ENCODE measurements at places on chromosomes 12 and 14.

DNA sequence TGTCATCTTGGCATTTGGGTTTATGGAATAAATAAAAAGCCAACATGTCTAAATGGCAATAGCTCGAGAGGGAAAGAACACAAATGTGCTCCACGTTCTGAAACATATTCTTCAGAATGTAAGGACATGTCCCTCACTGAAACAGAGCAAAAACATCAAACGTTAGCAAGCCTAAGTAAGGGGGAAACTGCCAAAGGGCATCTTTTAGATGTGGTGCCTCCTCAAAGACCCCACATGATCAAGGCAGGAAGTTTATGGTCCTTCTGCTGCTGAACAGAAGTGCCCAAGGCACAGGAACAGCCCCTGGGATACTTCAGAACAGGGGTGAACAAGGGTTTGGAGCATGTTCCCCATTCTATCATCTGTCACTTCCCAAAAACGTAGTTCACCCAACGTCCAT lies 227.0 kb downstream of the ANO2 start:
- no peak for DNase-seq

DNA sequence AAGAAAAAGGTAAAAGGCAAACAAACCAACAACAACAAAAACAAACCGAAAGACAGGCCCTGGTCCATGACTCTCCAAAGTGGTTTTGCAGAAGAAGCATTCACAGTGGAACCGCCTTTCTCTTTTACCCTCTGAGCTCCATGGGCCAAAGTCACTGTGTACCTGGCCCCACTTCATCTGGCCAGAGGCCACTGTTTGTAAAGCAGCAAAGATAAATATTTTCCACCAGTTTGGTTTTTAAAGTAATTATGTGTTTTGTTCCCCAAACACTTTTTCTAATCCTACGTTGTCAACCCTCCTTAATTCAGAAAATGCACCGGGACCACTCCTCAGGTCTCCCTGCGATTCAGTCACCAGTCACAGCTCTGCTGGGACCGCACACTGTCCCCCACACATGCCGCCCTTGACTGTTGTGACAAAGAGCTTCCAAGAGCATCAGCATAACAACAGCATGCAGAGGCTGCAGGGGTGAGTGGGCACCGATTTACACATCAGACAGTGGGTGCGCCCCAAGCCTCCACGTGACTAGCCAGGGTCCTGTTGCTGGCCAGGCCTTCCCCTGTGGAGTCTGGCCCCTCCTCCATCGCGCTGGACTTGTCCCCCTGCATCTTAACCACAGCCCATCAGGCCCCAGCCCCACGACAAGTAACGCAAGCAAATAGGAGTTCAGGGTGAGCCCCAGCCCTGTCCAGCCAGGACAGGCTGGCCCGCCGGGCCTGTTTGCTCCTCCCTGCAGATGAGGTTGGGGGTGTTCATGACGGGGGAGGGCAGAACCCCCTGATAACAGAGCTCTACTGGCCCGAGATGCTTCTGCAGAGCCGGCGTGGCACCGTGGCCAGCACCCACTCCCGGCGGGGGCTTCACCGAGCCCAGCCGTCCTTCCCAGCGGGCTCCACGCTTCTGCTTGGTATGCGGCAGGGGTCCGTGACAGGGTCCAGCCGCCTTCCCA lies 65.2 kb upstream of the DIO3 start:
- no peak for DNase-seq

- DNase-seq = no peak
Measured at GRCh38 chr14:31418440-31418839, 1.9 kb downstream of the HEATR5A start.

- DNase-seq = no peak
Measured at GRCh38 chr14:62626416-62626815, 418.8 kb downstream of the KCNH5 start.

GRCh38 chr12:70254846-70255245 lies 11.6 kb downstream of the CNOT2 start:
- no peak for DNase-seq

- DNase-seq = peak; percentile 69
Measured at GRCh38 chr14:56172571-56172971, 54.4 kb downstream of the PELI2 start.

DNA sequence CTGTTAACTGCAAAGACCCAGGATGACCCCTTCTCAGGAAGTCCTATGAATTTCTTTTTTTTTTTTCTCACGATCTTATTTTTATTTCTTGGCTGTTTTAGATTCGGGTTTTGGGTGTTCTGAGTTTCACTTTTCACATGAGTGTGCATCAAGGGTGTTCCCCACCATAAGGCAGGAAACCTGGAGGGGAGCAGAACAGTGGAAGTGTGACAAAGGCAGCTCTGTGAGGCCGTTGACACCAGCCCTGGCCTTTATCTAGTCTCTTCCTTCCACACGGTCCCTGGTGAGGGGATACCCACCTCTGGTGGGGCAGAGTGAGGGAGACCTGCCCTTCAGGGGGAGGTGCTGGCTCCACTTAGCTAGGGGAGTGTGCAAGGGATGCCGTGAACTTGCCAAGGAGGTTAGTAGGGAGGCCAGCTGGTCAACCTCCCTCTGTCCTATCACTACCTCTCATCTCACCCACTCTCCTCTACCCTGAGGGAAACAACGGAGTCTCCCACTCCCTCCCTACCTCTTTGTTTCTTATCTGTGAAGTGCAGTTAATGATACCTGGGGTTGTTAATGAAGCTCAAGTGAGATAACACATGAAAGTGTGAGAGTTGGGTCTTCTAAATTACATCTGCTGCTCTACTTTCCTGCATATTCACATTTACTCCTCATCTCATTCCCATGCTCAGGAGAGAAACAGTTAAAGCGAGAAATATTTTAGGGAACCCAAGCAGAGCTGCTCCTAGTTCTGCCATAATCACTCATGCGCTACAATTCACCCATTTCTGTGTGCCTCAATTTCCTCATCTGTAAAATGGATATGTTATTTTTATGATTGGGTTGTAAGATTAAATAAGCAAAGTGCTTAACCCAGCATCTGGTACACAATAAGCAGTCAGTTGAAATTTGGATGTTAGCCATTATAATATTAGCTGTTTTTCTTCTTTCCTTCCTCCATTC lies 4.4 kb upstream of the GALNT6 start:
- DNase-seq = no peak

DNA sequence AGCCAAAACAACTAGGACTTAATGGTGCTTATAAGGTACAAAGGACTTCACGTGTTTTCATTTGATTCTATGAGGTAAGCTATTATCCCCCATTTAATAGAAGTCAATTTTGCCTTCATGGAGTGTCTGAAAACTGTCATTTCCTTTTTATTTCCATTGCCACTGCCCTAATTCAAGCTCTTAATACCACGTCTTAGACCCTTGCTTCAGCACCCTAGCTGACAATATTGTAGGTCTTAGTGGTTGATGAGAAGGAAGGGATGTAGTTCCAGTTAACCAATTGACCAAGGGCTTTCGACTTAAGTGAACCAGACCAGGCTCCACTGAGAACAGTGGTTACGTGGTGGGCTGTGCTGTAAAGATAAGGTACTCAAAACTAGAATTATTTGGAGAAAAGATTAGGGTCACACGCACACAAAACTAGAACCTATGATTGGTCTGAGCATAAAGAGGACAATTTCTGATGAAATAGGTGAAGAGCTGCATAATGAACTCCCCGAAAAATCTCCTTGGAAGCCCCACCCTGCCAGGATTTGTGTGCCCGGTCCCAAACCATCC lies 9.6 kb upstream of the ASIC1 start:
- DNase-seq = no peak

- DNase-seq = no peak
Measured at GRCh38 chr14:38547961-38548490, 292.1 kb upstream of the CLEC14A start.

GRCh38 chr14:102389246-102389645 lies 26.5 kb downstream of the TECPR2 start:
- DNase-seq = no peak

- peak; percentile 95 for DNase-seq
Measured at GRCh38 chr14:81401420-81402122, 1.4 kb upstream of the STON2 start.

GRCh38 chr12:12282761-12283425 lies 16.0 kb upstream of the LRP6 start:
- DNase-seq = peak; percentile 59

- no peak for DNase-seq
Measured at GRCh38 chr12:55724940-55725309, 3.9 kb downstream of the CD63 start.

DNA sequence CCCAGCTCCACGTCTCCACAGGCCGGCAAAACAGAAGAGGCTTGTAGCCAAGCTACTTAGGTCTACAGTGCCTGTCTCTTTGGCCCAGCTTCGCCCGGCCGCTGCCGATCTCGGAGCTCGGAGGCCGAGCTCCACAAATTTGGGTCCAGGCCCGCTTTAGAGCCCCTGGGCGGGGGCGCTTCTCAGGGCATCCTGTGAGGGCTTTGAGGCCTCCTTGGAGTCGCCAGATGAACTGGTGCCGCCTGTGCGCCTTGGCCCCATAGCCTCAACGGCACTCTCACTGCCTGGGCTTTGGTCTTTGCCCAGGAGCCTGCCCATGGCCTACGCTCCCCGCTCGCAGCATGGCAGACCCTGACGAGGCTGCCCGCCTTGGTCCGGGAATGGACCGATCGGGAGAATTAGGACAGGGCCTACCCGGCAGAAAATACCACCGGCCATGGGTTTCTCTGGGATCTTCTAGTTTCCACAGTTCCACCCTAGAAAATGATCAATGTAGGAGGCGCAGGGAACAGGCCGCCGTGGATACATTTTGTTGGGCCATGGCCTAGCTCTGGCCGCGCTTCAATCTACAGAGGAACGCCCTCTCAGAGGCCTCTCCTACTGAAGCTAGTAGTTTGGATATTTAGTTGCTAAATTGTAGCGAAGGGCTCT lies 953 bp upstream of the NKX2-8 start:
- no peak for DNase-seq

GRCh38 chr14:67493092-67493717 lies 4.7 kb upstream of the TMEM229B start:
- DNase-seq = no peak

GRCh38 chr14:68409387-68409786 lies 383.5 kb downstream of the ZFP36L1 start:
- DNase-seq = no peak

DNA sequence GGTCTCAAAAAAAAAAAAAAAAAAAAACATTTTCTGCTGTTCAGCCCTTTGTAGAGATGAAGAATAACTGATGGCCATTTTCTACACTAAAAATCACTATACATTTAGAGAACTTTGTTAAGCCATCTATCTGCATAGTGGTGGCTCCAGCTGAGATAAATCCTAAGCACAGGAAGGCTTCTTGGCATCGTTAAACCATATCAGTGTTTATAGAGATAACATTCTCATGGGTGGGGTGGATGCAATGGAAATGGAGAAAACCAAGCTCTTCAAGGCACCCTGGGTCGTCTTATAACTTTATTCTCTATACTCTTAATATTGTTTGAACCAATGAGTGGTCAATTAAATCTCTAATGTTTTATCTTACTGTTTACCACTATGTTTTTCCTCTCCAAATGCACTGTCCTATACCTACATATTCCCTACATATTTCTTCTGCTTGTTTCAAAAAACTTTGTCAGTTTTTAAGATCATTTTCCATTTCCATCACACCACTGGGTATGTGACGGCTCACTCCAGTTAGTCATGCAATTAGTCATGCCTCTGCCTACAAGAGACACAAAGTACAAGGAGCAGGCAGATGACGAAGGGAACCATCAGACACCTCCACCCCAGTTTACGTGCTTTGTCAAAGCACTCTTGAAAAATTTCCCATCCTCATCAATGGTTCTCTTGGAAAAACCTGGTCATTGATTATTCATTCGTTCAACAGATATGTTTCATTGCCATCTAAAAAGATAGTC lies 119.3 kb upstream of the OVCH1 start:
- DNase-seq = no peak

DNA sequence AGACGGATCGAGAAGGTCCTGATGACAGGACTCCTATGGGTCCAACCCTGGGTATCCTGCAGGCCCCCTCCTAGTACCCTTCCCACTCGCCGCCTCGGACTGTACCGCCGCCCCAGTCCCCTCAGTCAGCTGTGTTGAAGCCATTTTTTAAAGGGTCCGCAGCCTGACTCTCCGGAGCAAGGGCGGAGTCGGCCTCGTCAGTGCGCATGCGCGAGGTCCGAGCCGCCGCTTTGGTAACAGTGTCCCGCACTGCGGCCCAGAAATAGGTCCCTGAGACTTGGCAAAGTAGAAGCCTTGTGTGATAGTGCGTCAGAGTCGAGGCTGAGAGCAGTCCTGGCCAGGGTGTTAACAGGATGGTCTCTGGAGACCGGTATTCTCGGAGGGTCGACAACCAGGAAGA lies 769.0 kb upstream of the ALG10B start:
- no peak for DNase-seq

- no peak for DNase-seq
Measured at GRCh38 chr14:91607322-91608047, 97.4 kb upstream of the PPP4R3A start.

DNA sequence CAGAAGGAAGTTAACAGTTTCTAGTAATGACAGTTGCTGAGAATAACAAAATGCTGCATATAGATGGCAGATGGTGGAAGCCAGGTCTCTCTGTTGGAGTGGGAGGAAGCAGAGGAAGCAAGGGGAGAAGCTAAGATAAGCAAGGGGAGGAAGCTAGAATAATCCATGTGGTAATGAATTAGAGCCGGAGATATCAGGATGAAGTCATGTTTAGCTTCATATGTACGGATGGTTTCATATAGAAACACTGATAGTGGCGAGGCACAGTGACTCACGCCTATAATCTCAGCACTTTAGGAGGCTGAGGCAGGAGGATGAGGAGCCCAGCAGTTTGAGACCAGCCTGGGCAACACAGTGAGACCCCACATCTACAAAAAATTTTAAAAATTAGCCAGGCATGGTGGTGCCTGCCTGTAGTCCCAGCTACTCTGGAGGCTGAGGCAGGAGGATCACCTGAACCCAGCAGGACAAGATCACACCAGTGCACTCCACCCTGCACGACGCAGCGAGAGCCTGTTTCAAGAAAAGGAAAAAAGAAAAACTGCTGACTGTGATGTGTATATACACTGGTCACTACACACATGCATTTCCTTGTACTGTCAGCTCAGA lies 49.2 kb downstream of the ANAPC7 start:
- no peak for DNase-seq

- no peak for DNase-seq
Measured at GRCh38 chr14:55038708-55039107, 11.7 kb downstream of the SOCS4 start.
